ENCODE measurements at places on chromosomes 11 and 22.

GRCh38 chr11:18203723-18204122, 31.1 kb downstream of the MRGPRX4 start:
- DNase-seq = no peak

DNA sequence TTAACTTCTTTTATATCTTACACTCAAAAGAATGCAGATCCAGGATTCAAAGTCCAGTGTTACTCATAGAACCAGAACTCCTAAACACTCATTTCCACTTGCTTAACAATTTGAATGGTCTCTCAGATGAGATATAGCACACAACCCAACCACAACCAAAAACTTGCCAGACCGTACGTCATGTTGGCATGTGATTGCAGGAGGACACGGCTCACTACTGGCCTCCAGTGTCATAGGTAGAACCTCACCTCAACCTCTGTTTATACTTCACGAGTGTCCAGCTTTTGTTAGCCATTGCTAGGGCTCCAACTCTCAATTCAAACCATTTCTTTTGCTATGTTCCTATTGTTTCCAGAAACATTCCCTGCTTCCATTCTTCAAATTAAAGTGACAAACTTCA, 58.5 kb upstream of the PDGFD start:
- no peak for DNase-seq

GRCh38 chr22:50150161-50151129, 20.1 kb upstream of the PANX2 start:
- DNase-seq = no peak

GRCh38 chr11:76215941-76216340, 9.6 kb upstream of the WNT11 start:
- DNase-seq = no peak

DNA sequence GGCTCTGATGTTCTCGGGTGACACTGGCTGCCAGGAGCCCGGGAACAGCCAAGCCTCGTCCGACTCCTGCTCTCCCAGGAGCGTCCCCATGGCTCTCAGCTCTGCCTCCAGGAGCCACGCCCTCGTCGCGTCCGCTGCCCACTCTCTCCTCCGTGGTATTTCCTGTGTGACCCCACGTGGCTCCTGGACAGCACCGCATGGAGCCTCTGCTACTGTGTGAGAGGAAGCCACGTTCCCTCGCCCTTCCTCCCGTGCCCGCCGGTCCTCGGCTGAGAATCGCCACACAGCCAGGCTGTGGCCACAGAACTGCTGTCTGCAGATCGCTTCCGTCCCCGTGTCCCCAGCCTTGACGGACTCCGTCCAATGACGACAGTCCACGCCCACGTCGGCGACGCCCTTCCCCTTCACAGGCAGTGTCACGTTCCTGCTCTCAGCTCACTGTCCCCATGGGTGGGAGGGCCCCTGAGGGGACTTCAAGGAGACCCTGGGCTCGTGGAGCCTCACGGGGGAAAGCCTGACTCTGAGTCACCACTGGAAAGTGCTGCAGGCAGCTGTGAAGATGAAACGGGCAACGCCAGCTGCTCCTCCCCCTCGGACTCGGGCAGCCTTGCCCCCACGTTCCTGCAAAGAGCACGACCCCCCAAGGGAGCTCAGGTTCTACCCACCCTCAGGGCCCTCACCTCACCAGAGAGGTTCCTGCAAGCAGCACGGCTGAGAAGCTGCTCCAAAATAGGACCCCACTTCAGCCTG, 458.5 kb downstream of the BRD1 start:
- no peak for DNase-seq

- no peak for DNase-seq
These were observed 9.9 kb downstream of the PISD start for GRCh38 chr22:31652088-31652487.

DNA sequence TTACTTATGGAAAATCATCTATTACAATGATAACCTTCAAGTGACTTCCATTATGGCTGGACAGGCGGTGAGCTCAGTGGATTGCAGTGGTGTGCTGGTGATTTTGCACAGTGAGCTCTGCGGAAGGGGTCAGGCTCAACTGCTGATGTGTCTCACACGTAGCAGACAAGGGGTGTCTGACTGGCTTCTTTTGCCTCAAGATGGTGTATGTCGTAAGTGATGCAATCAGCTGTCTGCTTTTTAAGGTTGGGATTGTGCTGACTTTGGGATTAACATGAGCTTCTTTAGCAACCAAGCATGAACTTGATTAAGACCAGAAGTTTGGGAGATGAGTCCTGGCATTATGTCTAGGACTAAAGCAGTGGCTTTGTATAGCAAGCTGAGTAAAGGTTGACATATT, 49.5 kb downstream of the POLD3 start:
- DNase-seq = no peak

DNA sequence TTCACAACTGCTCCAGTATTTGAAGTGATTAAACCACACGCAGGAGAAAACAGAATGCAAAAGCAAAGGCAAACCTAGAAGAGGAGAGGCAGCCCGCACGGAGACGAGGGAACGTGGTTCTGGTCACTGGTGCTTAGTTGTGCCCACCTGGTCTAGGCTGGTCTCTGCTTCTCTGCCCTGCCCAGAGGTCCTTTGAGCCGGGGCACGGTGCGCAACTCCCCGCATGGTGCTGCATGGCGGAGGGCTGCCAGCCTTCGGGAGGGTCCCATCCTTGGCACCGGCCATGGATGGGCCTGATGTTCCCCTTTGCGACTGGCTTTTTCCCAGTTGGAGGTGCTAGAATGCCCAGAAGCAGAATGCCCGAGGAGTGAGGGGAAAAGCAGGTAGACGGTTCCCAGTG, 46.1 kb downstream of the KCNC1 start:
- DNase-seq = no peak

DNA sequence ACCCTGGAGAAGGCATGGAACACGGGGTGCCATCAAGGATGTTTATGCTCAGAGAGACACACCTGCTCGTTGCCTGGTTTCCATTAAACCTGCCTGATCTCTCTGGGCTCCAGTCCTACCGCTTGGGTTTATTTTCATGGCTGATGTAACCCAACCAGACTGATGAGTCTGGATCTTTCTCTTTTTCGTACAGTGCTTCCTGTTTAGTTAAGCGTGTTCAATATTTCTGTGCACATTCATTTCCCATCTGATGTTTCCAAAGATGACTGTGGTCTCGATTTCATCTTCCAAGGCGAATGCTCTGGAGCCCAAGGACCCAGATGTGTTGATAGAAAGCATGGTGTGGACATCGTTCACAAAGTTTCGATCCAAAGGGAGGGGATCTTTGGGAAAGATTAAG, 84.3 kb downstream of the SNX19 start:
- no peak for DNase-seq

DNA sequence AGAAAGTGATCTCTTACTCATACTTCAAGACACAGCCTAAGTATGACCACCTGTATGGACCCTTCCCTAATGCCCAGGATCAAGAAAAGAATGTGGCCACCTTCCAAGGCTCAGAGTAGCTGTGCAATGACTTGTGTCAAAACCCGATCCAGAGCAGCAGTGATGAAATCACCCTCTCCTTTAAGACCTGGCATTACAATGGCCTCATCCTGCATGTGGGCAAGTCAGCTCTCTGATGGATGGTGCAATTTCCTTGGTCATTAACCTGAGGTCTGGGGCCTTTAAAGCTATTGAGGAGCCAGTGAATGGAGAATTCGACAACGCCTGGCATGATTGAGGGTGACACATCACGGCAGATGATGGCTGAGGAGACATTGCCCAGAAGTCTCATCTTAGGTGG, 9.1 kb upstream of the TUBA8 start:
- no peak for DNase-seq
